ENCODE measurements at places on chromosomes 5 and 9.

DNA sequence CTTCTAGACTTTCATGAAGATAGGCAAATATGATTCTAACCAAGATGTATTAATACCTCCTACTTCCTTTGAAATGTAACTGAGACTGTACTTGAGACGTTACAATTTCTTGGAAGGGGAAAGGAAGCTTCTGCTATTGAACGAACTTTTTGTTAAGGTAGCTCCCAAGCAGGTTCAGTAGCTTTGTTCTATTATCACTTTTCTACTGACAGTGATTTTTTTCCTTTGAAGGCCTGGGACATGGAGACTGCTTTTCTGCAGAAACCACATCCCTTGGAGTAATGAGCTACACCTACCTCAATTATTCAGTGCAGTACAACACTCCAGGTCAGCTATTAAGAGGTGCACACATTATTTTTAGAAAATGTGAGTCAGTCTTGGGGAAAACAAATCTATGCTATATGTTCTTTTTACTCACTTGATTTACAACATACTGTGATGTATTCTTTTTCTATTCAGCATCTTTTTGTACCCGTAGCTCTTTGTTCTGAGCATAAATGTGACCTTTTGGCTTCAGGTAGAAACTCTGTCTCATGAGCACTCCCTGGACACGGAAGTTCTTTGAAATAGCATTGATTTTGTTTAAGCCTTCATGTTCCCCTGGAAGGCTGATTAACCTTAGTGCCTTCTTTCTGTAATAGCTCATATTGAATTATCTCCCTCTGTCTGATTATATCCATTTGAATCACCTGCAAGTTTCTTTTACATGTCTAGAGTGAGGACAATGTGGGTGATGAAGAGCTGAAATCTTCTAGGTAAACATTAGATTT is 56.5 kb upstream of the CDKN2B start:
- DNase-seq = no peak

DNA sequence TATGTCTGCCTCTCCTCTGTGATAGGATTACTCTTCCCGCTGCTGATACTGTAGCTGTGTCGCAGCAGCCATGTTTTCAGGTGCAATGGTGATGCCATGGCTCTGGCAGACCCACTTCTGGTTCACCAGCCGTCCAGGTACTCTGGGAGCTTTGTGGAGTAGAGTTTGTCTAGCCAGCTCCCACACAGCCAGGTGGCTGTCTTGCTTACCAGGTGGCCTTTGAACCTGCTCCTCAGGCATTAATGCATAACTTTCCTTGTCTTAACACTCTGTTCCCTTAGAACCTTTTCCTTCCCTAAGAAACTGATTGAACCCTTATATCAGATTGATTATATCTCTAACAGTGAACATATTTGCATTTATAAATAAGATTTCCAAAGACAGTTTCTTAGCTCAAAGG is 42.2 kb downstream of the F2RL2 start:
- no peak for DNase-seq

DNA sequence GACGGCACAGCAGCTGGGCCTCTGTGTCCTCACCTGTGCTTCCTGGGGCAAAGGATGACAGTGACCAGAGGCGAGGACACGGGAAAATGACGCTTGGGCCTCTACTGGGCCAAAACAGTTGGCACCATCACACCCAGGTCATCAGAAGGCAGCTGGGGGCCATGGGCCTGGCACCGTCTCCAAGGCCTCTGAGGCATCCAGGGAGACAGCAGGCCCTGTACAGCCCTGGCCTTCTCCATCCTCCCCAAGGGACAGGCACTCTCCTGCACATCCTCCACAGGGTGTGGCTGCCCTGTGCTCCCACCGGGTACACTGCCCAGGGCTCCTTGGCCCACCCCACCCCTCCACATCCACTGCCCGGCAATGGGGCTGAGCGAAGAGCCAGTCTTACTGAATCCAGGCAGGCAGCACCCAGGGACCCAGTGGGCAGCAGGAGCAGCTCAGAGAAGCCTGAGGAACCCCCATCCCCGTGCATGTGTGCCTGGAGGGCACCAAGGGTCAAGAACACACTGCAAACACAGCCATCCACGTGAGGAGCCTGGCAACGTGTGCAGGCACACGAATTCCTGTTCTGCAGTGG is 4.0 kb downstream of the LPCAT1 start:
- no peak for DNase-seq

DNA sequence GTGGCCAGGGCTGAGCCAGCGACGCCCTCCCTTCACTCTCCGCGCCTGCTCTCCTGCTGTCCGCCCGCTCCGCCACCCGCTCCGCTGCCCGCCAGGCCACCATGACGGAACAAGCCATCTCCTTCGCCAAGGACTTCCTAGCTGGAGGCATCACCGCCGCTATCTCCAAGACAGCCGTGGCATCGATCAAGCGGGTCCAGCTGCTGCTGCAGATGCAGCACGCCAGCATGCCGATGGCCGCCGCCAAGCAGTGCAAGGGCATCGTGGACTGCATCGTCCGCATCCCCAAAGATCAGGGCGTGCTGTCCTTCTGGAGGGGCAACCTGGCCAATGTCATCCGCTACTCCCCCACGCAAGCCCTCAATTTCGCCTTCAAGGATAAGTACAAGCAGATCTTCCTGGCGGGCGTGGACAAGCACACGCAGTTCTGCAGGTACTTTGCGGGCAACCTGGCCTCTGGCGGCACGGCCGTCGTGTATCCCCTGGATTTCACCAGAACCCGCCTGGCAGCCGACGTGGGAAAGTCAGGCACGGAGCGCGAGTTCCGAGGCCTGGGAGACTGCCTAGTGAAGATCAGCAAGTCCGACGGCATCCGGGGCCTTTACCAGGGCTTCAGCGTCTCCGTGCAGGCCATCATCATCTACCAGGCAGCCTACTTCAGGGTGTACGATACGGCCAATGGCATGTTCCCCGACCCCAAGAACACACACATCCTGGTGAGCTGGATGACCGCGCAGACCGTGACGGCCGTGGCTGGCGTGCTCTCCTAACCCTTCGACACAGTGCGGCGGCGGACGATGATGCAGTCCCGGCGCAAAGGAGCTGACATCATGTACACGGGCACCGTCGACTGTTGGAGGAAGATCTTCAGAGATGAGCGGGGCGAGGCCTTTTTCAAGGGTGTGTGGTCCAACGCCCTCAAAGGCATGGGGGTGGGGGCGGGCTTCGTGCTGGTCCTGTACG is 1130.4 kb upstream of the ACO1 start:
- DNase-seq = no peak

- peak; percentile 7 for DNase-seq
Measured at GRCh38 chr5:133489632-133490031, 122.7 kb downstream of the FSTL4 start.

DNA sequence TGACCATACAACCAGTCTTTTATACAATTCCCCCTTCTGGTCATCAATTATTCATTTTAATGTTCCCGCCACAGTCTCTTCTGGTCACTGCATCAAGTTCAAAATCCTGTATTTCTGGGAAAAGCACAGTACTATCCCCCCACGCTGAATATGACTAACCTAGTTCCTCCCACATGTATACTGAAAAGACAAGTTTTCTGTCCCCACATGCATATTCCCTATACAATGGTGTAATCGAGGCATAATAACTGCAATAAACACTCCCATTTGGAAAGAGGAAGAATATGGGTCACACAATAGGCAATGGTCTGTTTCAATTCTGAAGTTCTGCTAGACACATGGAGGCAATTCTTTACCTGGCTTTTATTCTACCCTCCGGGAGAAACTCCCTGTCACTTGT is 344.9 kb downstream of the EFNA5 start:
- DNase-seq = no peak

- no peak for DNase-seq
Measured at GRCh38 chr5:83942155-83942554, 221.5 kb upstream of the HAPLN1 start.

DNA sequence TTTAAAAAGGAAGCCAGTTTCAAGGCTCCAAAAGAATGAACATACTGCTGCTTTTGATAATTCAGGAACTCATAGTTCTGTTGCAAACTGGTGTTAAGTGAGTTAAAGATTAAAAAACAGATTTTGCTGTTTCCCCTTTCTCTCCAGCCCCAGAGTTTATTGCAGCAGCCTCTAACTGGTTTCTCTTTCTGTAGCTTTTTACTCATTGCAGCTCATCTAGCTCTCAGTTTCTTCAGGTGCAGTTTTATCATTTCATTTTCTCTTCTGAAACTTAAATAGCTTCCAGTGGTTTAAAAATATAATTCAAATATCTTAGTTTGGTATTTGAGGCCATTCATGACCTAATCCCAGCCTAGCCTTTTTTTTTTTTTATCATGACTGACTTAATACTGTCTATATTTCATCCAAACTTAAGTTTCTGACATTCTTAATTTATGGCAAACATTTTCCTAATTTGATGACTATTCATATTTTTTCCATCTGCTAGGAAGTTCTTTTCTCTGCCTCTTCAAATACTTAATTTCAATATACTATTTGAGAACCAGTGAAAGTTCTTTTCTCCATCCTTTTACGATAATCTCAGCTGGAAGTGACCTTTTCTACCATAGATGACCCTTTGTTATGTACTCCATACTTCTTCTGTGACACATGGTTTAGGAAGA is 252.7 kb upstream of the GRIA1 start:
- DNase-seq = no peak

DNA sequence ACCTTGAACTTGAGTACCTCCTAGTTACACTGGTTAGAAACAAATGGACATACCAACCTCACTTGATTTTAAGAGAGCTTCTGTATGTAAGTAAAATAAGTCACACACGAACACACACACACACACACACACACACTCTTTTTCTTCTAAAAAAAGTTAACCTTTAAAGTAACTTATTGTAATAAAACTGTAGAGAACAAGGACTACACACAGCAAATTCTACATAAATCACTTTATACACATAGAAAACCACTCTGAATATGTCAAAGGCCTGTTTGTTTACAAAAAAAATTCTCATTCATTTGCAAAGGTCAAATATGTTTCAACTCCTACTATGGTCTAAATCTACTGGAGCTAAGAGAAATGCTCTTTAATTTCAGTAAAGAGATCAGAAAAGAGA is 29.1 kb downstream of the GIN1 start:
- no peak for DNase-seq
